ENCODE measurements at places on chromosomes 3 and 15.

DNA sequence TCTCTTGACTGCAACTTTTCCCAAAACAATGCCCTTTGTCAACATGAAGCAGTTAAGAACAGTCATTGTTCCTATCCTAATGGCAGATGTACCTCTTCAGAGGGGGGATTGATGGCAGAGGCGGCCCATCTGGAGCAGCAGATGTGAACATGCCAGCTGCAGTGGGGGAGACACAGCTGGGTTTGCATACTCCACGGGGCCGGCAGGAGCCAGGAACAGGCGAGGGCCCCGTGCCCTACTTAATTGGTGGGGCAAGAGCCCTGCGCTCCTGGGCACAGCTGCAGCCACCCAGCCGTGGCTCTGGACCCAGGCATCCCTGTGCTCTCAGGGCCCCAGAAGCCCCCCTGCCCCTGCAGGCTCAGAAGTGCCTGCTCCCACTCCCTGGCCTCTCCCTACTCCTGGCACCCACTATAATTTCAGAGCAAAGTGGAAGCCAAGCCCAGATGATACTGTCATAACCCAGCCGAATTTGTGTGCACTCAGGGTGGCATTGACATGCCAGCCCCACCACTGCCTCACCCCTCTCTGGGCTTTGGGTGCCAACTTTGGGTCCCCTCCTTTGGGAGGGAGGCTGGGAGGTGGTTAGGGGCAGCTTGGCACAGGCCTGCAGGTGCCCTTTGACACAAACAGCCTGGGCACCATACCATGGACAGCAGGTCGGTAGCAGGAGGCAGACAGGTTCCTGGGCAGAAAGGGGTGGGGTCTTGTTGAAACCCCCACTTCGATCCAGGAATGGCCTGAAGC is 34.6 kb downstream of the ROPN1B start:
- no peak for DNase-seq

GRCh38 chr15:85623315-85624049 is 171.2 kb downstream of the KLHL25 start:
- DNase-seq, result no peak

- no peak for DNase-seq
These were observed 107.7 kb downstream of the IGF2BP2 start for GRCh38 chr3:185717121-185717520.

- DNase-seq, result peak; percentile 100
These were observed 132.9 kb downstream of the TPRG1 start for GRCh38 chr3:189304465-189305351.

DNA sequence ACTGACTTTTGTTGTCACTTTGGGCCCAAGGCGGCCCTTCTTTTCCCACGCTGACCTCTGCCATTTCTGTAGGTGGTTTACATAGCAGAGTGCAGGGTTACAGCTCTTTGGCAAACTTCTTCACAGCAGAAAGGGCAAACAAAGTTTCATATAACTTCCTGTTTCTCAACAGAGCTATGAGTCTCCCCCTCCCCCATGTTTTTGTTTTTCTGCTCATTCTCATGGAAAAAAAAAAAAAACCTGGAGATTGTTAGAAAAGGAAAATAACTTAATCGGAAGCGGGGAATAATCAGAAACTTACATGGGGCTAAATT is 342.0 kb upstream of the NR2F2 start:
- DNase-seq, result no peak

DNA sequence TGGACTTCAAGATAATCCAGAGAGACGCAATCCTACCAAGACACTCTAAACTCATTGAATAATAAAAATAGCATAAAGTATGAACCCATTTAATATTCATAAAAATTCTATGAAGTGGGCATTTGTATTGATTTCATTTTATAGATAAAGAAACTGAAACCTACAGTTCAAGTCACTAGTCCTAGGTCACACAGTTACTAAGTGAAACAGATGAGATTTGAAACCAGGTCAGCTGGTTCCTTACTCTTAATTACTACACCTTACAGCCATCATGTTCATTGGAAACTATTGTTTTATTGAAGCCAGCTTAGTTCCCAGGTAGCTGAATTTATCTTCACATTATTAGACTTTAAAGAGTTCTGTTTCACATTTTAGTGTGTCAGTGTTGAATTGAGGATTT is 158.7 kb downstream of the EPHA3 start:
- DNase-seq, result no peak

DNA sequence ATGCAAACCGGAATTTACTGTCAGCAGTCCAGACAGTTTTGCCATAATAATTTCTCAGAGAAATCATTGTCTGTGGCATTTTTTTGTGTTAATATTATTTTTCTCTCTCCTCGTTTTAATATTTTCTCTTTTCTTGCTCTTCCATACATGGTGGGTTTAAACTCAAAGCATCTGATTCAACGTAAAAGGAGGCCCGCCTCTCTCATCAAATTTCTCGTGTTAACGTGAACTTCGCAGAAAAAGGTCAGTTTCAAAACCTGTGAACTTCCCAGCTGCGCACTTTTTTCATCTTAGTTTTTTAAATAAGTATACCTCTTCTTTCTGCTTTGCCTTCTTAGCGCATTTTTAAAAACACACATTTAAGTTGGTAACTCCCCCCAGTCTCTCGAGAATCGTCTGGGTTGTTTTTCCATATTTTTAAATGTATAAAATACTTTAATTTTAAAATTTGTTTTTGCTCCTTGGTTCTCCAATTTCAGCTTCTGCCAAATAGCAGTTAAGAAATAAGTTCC is 9.1 kb downstream of the SHOX2 start:
- DNase-seq, result no peak

DNA sequence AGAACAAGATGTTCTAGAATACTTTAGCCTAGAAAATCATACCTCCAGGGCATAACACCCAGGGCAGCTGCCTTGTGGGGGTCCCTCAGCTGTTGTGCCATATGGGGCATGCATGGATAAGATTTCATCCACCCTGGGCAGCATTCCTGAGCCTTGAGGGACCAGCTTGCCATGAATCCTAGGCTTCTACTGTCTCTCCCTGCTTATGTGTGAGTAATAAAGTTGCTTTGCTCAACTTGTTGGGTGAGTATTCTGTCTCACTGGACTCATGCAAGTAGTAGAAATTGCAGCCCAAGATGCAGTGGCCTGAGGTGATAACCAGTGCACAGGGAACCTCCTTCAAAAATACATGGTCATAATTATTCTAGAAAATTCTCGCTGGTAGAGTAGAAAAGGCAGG is 52.1 kb upstream of the EPHB1 start:
- DNase-seq, result no peak

DNA sequence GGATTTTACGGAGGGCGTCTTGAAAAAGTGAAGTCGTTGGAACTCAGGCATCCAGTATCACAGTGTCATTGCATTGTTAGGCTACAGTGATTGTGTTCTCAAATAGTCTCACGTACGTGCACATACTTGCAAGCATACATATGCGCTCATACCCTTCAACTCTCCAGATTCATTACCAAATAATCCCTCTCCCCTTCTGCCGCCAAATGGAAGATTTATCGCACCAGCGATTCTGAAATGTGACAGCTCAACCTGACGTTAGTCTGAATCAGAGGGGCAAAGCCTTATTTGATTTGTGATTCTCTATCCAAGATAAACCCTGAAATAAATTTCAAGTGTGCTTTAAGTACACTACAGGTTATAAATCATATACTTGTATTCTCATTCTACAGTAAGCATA is 119.4 kb downstream of the GADL1 start:
- DNase-seq, result no peak

- DNase-seq, result no peak
These were observed 12.6 kb upstream of the STARD5 start for GRCh38 chr15:81336568-81336967.

GRCh38 chr3:21744793-21745192 is 6.2 kb downstream of the ZNF385D start:
- no peak for DNase-seq

- DNase-seq, result no peak
These were observed 86.4 kb downstream of the TIGIT start for GRCh38 chr3:114380233-114380651.

DNA sequence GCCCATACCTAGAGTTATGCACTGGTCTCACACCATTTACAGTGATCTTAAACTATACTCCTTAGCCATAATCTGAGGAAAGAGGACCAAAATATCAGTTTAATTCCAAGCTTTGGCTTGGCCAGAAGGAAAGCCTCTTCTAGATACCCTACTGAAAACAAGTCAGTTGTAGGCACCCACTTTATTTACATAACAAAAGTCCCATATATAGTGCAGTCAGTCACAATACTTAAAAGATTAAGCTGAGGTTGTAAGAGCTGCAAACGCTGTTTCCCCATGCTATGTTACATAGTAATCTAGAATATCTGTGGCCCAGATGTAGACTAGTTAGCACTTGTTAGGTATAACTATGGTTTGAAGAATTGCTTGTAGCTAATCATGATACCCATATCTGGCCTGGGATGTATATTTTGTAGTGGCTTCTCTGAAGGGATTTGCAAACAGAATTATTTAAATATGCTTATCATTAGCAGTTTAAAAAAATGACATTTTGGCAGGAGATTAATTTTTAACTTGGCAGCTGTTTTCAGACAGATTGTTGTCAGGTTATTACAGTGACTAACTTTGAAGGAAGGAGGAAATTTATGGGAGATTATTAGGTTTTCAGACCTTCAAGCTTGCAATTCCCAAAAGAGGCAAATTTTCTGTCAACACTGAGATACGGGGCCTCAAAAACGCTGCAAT is 160.4 kb upstream of the SLC2A2 start:
- DNase-seq, result no peak

GRCh38 chr15:64438653-64439447 is 21.5 kb upstream of the ZNF609 start:
- DNase-seq, result no peak

GRCh38 chr3:126672340-126672739 is 17.4 kb upstream of the TXNRD3 start:
- DNase-seq, result no peak

All from NCI-H2081 treated with DMSO at 0.1 percent for 48 hours (cell line).